Stimulated activated CD4-positive, alpha-beta T cell treated with anti-CD3 and anti-CD28 coated beads, Interleukin-1b, Interleukin-23, amount 100 ng/mL, for 1 hour (primary cell): ENCODE measurements at places on chromosomes 5 and 9.
A peak's percentile ranks its signal among the peaks of the same experiment; 100 is the strongest.

- no peak for DNase-seq
Measured at GRCh38 chr5:112419164-112419985, at the start of gene EPB41L4A. EPB41L4A (minus strand) TSS chr5:112419277; CDS start chr5:112419039, 238 bp downstream.

DNA sequence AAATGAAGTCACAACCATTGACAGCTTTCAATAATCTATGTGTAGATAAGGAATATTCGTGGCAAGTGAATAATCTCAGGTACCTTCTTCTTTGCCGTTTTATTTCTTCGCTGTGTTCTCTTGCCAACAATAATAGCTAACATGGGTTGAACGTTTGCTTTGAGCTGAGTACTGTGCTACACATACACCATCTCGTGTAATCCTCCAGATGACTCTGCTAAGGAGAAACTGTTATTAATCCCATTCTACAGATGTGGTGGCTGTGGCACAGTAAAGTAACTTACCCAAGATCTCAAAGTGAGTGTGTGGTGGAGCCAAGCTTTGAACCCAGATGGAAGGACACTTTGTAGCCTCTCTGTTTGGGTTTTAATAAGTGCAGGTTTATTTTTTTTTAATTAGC, 179.7 kb downstream of the C9orf152 start:
- DNase-seq: no peak

DNA sequence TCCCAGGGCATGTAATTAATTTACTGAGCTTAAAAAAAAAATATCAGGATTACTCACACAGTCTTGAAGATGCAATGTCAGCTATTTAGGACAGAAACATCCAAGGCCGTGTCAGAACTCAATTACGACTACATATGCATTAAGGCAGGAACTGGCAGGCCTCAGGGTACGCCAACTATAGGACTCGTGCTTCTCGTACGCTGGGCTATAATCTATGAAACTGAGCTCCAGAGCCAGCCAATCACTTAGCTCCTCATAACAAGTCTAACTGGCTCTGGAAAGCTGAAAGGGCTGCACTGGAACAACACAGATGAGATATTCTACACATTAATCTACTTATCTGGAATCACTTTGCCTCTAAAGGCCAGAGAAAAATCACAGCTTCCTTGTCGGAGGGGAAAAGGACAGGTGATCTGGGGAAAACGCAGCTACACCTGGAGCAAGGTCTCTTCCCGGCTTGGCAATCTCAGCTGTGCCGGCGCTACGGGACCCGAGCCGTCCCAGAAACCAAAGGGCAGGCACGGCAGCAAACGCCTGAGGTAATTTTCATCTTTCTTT, 212.0 kb downstream of the DEPDC1B start:
- no peak for DNase-seq

DNA sequence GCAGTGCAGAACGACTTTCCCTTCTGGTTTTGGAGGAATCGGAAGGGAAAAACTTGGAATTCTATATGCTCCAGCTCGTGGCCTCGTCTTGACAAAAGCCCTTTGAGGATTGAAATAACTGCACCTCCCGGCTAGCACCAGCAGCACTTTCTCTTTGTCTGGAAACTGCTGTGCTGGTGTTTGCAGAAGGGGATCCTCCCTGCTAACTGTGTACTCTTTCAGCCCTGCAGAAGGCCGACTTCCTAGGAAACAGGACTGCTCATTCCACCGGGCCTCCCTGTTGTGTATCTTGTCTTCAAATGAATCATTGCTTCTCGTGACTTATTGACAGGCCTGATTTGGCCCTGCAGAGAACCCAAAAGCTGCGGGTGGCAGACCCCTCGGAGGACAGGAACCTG, 23.6 kb downstream of the STC2 start:
- no peak for DNase-seq

- DNase-seq: no peak
Measured at GRCh38 chr9:100222674-100223073, 123.6 kb downstream of the INVS start.

- DNase-seq: no peak
Measured at GRCh38 chr5:43039471-43040286, 440 bp downstream of the ANXA2R start.

DNA sequence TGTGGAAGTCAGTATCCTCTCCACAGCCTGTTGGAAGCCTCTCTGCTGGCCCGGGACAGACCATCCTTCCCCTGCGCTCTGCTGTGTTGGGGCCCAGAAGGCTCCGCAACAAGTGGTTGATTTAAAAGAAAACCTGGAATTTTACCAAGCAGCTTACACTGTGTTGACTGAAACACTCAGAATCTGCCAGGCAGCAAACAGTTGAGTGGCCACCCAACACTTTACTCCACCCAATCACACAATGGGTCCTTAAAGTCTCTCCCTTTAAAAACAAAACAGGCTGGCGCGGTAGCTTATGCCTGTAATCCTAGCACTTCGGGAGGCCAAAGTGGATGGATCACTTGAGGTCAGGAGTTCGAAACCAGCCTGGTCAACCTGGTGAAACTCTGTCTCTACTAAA, 28.0 kb upstream of the DMRT3 start:
- no peak for DNase-seq

DNA sequence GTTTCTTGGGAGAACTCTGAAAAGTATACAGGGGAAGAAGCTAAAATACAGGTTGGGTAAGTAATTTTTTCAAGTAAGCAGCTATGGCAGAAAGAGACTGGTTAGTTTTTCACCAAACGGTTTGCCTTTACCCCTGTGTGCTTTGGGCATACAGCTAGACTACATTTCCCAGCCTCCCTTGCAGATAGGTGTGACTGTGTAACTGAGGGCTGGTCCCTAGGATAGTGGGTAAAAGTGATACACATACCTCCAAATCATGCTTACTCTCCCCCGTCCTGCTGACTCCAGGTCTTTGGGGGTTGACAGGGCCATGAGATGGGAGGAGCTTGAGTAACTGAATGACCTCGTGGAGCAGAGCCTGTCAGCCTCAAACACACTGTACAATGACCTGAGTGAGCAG, 208.6 kb upstream of the GDNF start:
- no peak for DNase-seq

DNA sequence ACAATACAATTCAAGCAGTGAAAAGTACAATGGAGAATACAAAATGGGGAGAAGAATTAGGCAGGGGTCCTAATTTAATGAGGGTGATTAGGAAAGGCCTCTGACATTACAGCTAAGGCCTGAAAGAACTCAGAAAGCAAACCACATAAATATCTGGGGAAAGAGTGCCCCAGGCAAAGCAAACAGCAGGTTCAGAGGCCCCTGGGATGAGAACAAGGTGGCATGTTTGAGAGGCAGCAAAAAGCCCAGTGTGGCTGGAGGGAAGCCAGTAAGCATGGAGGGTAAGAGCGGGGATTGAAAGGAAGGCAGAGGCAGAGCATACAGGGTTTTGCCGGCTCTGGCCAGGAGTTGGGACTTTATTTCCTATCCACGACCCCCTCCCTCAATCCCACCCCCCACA, 33.4 kb upstream of the VDAC1 start:
- DNase-seq: no peak

- no peak for DNase-seq
Measured at GRCh38 chr5:54404568-54404967, 50.9 kb upstream of the HSPB3 start.

- no peak for DNase-seq
Measured at GRCh38 chr9:80498001-80498555, 926.3 kb downstream of the TLE4 start.

DNA sequence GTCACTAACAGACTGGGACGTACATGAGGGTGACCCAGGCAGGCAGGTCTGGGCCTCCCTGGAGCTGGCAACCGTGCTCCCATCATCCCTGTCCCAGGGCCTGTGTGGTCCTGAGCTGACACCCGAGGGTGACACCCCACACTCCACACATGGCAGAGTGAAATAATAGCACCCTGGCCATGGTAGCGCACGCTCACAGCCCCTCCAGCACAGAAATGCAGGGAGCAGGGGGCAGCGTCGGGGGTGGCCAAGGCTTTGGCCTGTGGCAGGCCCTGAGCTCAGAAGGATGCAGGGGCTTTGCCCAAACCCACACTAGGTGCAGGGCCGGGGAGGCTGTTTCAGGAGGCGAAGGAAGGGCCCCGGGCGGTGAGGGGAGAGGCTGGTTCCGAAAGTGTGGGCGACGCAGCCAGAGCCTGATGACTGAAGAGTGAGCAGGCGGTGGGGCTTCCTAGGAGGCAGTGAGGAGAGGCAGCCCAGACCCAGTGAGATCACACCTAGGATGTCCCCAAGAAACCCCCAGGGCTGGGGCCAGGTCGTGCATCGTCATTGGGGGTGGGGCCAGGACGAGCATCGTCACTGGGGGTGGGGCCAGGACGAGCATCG, 12.9 kb downstream of the OR2V2 start:
- DNase-seq: peak; percentile 68

DNA sequence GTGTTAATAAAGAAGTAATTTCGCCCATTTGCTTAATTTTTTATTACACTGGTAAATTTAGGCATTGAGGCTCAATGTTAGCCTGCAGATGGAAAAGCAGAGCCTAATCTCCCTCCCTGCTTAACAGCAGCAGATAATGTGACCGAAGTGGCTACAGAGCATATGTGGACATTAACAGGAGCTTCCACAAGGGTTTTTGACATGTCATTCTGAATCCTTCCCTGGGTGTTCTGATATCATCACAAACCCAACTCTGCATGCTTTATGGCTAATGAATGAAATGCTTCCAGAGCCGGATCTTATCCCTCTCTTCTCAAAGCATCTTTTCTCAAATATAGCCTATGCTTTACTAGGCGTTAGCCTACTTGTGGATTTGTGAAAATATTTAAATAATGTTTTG, 208.6 kb downstream of the CAAP1 start:
- no peak for DNase-seq

DNA sequence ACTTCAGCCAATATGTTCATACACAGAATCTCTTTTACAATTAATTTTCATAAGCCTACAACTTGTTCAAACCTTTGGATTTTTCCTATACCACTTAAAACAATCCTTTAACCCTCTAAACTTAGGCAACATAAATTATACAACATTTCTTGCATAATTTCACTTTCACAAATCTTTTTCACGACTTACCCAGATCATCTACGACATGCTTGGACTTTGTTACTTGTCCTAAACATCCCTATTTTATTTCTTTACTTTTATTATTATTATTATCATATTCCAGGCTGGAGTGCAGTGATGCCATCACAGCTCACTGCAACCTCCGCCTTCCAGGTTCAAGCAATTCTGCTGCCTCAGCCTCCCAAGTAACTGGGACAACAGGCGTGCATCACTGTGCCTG, 68.0 kb downstream of the CACNA1B start:
- DNase-seq: no peak

- DNase-seq: no peak
Measured at GRCh38 chr9:15417626-15418025, 5.0 kb upstream of the SNAPC3 start.

GRCh38 chr5:67548520-67549295, 352.1 kb upstream of the CD180 start:
- no peak for DNase-seq

DNA sequence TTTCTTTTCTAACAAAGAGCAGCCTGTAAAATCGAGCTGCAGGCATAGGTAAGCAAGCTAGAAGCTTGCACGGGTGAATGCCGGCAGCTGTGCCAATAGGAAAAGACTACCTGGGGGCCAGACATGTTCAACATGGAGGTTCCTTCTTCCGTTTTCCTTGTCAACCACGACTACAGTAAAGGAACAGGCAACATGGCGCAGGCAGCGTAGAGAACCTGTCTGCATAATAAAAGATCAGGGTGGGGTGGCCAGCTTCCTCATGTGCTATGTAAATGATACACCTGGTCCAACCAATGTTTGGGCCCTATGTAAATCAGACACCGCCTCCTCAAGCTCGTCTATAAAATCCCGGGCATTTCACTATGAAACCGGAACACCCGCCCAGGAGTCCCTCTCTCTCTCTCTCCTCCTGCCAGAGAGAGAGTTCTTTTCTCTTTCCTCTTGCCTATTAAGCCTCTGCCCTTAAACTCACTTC, 103.8 kb upstream of the LIFR start:
- DNase-seq: no peak

- DNase-seq: no peak
Measured at GRCh38 chr5:10580531-10581423, 16.9 kb downstream of the ANKRD33B start.

DNA sequence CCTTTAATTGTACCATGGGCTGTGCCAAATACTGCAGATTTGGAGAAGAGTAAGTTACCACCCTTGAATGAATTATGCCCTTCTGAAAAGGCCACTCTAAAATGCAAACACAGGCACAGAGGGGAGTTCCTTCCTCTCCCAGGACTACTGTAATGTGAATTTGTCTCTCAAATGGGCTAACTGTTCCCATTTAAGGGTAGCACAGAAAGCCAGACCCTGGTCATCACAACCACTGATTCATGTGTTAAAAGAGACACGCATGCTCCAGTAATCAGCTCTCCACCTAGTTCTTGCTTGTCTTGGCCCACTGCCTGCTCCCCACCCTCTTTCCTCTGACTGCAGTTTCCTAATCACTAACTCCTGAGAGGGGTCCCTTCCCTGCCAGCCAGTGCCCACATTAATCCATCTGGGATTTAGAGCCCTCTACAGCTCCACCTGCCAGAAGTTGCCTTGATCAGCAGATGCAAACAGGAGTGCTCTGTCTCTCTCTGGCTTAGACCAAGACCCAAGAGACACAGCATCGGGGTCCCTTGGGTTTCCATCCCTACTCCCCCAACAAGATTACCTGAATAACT, 382.4 kb downstream of the TMEM167A start:
- no peak for DNase-seq

DNA sequence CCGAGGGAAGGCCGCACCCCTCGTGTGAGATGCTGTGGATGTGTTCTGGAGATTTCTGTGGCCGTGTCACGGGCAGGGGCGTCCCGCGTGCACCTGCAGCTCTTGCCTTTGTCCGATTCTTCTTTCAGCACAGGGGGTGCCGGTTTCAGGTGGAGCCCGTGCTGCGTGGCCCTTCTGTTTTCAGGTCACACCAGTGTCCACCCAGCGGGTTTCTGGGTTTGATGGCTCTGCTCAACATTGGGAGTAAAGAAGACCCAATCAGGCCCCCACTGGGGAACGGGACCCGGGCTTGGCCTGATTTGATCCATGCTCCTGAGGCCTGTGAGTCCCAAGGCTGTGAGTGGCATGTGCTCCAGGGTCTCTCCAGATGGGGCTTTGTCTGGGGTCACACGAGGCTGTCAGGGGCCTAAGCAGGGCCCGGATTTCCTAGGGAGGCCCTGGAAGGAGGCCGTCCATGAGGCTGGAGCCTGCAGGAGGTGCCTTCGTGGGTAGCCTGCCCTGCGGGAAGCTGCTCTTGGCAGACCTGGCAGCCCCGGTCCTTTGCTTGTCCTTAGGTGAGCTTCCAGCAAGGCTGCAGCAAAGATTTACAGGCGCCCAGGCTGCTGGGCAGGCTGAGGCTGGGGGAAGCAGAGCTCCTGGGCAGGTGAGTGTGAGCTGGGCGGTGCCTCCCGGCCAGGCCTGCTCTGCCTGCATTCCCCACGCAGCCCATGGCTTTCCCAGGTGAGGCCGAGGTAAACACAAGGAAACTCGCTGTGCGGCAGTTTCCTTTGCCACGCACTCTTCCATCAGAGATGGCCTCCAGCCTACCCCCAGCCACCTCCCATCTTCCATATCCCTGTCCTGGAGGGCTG, 12.8 kb downstream of the MRPL36 start:
- no peak for DNase-seq
